Left renal cortex interstitium (tissue), 4 donors: ENCODE measurements at places on chromosomes 5 and 9. TPM values are rescaled to one million over a fixed set of nuclear protein-coding genes. Genes with fewer than 3 reads are reported as not detected.

MSMP gene
- polyA plus RNA-seq, result not detected

IL13 gene
- polyA plus RNA-seq, result not detected

GABRA1 gene
- not detected for polyA plus RNA-seq

ADAM19 gene
- polyA plus RNA-seq, result 10.3 TPM

F12 gene
- 19.8 TPM for polyA plus RNA-seq

NR2F1 gene
- polyA plus RNA-seq, result 231 TPM

DEPDC1B gene
- 26.7 TPM for polyA plus RNA-seq

CDK5RAP2 gene
- 49.8 TPM for polyA plus RNA-seq

IFNA13 gene
- polyA plus RNA-seq, result not detected

GPBP1 gene
- polyA plus RNA-seq, result 175 TPM

GALNT12 gene
- 7.7 TPM for polyA plus RNA-seq

FOXD4L3 gene
- not detected for polyA plus RNA-seq

LIX1 gene
- polyA plus RNA-seq, result 6.2 TPM

SLC46A2 gene
- 0.52 TPM for polyA plus RNA-seq

DBH gene
- polyA plus RNA-seq, result 0.51 TPM
